B cell (primary cell): ENCODE measurements at places on chromosomes 7 and 10. TPM values are rescaled to one million over a fixed set of nuclear protein-coding genes. Genes with fewer than 3 reads are reported as not detected.

GRCh38 chr10:125562737-125563136 lies 120.2 kb downstream of the TEX36 start:
- no peak overlapping the region for H3K27ac ChIP-seq
- no peak for DNase-seq
- H3K36me3 ChIP-seq, result no peaks in the 10 kb centered on the region
- H3K4me1 ChIP-seq, result no peaks in the 10 kb centered on the region

Gene HDAC9
- 64.8 and 67.7 TPM in 2 replicates for total RNA-seq

GRCh38 chr7:54802841-54803240 lies 43.8 kb upstream of the SEC61G start:
- H3K27me3 ChIP-seq, result no peaks in the 10 kb centered on the region
- no peaks in the 10 kb centered on the region for H3K36me3 ChIP-seq
- DNase-seq, result no peak
- H3K27ac ChIP-seq, result no peak overlapping the region
- no peak overlapping the region for H3K4me3 ChIP-seq

Gene CELF2
- 112 and 114 TPM in 2 replicates for total RNA-seq

Gene CTAGE4
- total RNA-seq, result not detected in 2 replicates

GRCh38 chr10:74968667-74969061 lies 142.3 kb downstream of the KAT6B start:
- H3K36me3 ChIP-seq, result no peaks in the 10 kb centered on the region
- no peaks in the 10 kb centered on the region for H3K27me3 ChIP-seq
- H3K4me3 ChIP-seq, result no peak overlapping the region

DNA sequence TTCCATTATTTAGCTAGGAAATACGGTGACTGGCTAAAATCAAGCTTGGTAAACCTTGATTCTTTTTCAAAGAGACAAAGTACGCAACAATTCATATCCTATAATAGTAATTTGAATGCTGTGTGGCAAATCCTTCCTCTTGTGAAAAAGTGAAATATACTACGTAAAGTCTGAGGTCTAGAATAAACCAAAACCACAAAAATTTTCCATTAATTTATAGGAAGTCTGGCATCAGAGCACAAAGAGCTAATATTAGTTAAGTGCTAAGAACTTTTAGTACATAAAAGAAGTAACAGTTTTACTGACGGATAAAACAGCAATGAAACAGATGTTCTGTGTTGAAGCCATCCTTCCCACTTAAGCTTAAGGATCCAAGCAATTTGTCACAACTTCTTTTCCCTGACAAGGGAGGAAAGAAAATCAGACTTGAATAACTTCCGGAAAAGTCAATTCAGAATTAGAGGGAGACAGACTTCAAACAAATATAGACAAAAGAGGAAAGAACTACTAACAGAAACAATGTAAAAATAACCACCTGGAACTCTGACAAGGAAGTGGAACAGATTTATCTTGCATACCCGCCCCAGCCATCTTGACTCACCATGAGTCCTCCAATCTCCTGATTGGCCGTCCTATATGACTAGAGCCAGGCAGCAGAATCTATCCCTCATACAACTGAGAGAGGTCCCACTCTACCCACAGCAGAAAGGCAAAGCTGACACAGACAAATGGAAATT lies 34.6 kb downstream of the RHEB start:
- peaks cover 13% of the 10 kb centered on the region for H3K4me1 ChIP-seq
- no peak overlapping the region for H3K4me3 ChIP-seq
- no peak overlapping the region for H3K27ac ChIP-seq
- H3K27me3 ChIP-seq, result no peaks in the 10 kb centered on the region

- H3K4me1 ChIP-seq, result peaks cover 24% of the 10 kb centered on the region
- no peaks in the 10 kb centered on the region for H3K27me3 ChIP-seq
- no peak overlapping the region for H3K4me3 ChIP-seq
- peak; percentile 71 for DNase-seq
- H3K36me3 ChIP-seq, result no peaks in the 10 kb centered on the region
Measured at GRCh38 chr10:110803830-110804338, 67.8 kb upstream of the PDCD4 start.

Gene MRLN
- not detected in 2 replicates for total RNA-seq

GRCh38 chr10:18268005-18268404 lies 127.8 kb downstream of the CACNB2 start:
- no peak overlapping the region for H3K4me3 ChIP-seq
- no peak overlapping the region for H3K27ac ChIP-seq
- H3K4me1 ChIP-seq, result no peaks in the 10 kb centered on the region
- H3K27me3 ChIP-seq, result no peaks in the 10 kb centered on the region
- DNase-seq, result no peak
- no peaks in the 10 kb centered on the region for H3K36me3 ChIP-seq

DNA sequence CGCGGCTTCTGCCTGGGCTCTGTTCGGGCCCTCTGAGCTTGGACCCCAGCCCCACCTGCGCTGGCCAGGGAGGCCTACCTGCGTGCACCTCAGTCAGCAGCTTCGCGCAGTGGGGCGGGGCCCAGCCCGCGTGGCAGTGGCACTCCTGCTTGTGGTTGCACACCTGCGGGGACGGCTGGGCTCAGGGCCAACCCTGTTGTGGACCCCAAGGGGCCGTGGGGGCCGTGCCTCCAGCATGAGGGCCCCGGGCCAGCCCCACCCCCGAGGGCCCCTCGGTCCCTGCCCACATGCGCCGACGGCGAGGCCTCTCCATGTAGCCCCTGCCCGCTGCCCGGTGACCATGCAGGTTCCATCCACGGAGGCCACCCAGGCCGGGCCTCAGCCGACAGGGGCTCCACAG lies 7.3 kb downstream of the ADAM8 start:
- H3K4me3 ChIP-seq, result no peak overlapping the region
- DNase-seq, result no peak
- H3K27ac ChIP-seq, result no peak overlapping the region
- no peaks in the 10 kb centered on the region for H3K27me3 ChIP-seq

GRCh38 chr10:85642082-85642420 lies 724.5 kb downstream of the GRID1 start:
- H3K4me1 ChIP-seq, result no peaks in the 10 kb centered on the region
- no peak overlapping the region for H3K27ac ChIP-seq
- no peaks in the 10 kb centered on the region for H3K36me3 ChIP-seq
- DNase-seq, result no peak
- no peak overlapping the region for H3K4me3 ChIP-seq

- H3K36me3 ChIP-seq, result no peaks in the 10 kb centered on the region
- H3K4me3 ChIP-seq, result no peak overlapping the region
- DNase-seq, result no peak
- no peaks in the 10 kb centered on the region for H3K27me3 ChIP-seq
Measured at GRCh38 chr7:18534481-18534880, 38.9 kb downstream of the HDAC9 start.

Gene HOXA6
- total RNA-seq, result 0.49 TPM in 1 of 2 replicates, not detected in the other

DNA sequence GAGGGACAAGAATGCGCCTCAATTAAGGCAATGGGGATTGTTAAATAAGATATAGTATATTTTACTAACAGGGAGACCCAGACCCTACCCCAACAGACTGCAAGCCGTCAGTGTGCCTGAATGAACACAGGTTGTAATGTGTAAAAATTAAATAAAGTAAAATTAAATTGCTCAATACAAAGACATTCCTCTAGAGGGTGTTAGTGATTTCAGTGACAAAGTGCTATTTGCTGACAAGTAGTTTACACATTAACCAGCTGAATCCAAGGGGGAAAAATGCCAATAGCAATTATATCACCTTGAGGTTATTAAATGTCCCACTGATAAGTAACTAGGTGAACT lies 110.5 kb downstream of the EBF3 start:
- H3K27ac ChIP-seq, result no peak overlapping the region
- no peaks in the 10 kb centered on the region for H3K36me3 ChIP-seq
- H3K27me3 ChIP-seq, result no peaks in the 10 kb centered on the region
- H3K4me1 ChIP-seq, result no peaks in the 10 kb centered on the region
- no peak overlapping the region for H3K4me3 ChIP-seq
- DNase-seq, result no peak

Gene UNCX
- not detected in 2 replicates for total RNA-seq

Gene CALHM1
- 0.34 and 0.41 TPM in 2 replicates for total RNA-seq

DNA sequence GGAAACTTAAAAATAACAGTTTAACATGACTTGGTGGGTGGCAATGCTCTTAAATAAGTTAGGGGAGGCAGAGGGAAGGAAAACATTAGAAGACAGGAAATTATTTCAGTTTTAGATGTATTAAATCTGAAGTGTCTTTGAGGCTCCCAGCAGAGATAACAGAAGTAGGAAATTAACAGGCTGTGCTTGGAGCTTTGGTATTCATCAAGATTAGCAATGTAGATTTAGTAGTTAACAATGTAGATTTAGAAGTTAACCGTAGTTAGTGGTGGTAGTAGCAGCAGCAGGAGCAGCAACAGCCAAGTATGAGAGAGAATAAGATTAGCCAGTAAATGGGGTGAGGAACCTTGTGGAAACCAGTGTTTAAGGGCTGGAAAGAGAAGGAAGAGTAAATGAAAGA lies 48.7 kb upstream of the UBN2 start:
- H3K36me3 ChIP-seq, result no peaks in the 10 kb centered on the region
- no peak overlapping the region for H3K4me3 ChIP-seq
- H3K27me3 ChIP-seq, result no peaks in the 10 kb centered on the region
- no peak for DNase-seq
- no peak overlapping the region for H3K27ac ChIP-seq

DNA sequence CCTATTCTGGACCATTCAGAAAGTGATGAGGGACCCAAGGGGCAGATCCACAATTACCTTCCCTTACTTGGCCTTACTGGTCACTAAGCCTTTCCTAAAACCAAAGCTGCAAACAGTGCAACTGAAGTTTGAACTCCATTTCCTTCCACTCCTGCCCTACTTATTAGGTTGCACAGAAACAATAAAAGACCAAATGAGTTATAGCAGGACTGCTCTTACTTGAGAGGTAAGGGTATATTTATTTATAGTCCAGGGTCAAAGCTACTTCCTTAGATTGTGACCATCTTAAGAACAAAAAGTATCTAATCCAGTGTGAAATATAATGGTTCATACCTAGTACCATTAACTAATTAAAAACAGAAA lies 27.0 kb downstream of the CDK6 start:
- no peak overlapping the region for H3K27ac ChIP-seq
- no peak overlapping the region for H3K4me3 ChIP-seq
- H3K4me1 ChIP-seq, result peaks cover 16% of the 10 kb centered on the region
- no peaks in the 10 kb centered on the region for H3K36me3 ChIP-seq
- no peaks in the 10 kb centered on the region for H3K27me3 ChIP-seq
- DNase-seq, result no peak

Gene SPDYE1
- 0.10 TPM in 1 of 2 replicates, not detected in the other for total RNA-seq

DNA sequence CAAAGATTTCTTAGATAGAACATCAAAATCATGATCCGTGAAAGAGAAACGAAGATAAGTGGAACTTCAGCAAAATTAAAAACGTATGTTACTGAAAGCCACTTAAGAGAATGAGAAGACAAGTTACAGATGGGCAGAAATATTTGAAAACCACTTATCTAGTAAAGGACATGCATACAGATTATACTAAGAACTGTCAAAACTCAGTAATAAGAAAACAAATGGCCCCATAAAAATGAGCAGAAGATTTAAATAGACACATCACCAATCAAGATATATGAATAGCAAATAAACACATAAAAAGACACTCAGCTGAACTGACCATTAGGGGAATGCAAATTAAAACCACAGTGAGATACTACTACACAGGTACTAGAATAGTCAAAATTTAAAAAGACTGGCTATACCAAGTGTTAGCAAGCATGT lies 343.7 kb downstream of the PTEN start:
- no peaks in the 10 kb centered on the region for H3K36me3 ChIP-seq
- H3K4me3 ChIP-seq, result no peak overlapping the region
- H3K4me1 ChIP-seq, result no peaks in the 10 kb centered on the region
- no peaks in the 10 kb centered on the region for H3K27me3 ChIP-seq
- no peak for DNase-seq
- no peak overlapping the region for H3K27ac ChIP-seq

Gene PPP1R17
- 0.20 TPM in 1 of 2 replicates, not detected in the other for total RNA-seq

Gene SFRP4
- total RNA-seq, result not detected in 2 replicates

Gene PLPP4
- total RNA-seq, result not detected in 2 replicates

DNA sequence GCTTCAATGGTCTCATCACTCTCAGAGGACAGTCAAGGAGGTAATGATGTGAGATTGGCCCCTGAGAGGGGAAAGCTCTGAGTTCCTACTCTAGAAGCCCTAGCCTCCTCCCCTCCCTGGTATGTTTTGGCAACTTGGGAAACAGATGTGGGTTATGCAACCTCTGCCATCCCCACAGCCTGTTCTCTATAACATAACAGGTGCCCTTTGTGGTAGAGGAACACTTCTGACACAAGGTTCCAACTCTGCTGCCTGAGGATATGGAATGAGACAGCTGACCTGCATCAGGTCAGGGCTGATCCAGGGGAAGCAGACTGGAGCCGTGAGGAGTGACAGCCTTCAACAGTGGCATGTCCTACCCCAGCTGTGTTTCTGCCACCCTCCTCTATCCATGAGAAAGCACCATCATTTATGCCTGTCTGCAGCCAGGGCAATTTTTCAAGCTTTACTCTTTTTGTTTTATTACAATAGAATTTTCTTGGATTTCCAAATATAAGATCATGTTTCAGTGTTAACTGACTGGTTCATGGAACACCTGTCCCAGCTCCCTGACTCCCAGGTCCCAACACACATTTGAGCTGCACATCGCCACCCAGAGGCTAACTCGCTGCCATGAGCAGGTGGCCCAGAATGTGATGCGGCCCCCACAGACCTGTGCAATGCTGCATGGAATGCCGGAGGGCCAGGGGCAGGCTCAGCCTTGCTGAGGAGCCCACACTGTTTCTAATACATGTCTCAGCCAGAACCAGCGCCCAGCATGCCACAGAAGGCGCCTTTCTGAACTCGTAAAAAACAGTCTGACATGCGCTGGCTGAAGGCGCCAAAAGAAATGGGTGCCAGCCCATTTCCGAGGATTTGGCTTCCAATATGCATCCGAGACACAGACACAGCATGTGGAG lies 124.8 kb upstream of the CHST15 start:
- H3K27ac ChIP-seq, result no peak overlapping the region
- peaks cover 29% of the 10 kb centered on the region for H3K4me1 ChIP-seq
- H3K27me3 ChIP-seq, result no peaks in the 10 kb centered on the region
- H3K36me3 ChIP-seq, result no peaks in the 10 kb centered on the region
- H3K4me3 ChIP-seq, result no peak overlapping the region

DNA sequence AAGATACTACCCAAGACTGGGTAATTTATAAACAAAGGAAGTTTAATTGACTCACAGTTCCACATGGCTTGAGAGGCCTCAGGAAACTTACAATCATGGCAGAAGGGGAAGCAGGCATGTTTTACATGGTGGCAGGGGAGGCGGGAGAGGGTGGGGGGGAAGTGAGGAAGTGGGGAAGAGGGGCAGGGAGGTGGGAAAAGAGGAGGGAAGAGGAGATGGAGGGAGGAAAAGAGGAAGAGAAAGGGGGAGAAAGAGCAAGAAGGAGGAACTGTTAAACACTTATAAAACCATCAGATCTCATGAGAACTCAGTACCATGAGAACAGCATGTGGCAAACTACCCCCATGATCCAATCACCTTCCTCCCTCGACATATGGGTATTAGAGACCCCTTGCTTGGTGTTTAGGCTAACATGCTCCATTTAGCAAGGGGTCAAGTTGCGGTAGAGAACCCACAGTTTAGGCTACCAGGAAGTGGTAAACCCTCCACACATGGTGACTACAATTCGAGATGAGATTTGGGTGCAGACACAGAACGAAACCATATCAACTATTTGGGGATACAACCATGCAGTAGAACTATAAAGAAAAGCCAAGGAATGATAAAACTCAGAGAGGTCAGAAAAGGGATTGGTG lies 3.5 kb upstream of the LMBR1 start:
- peaks cover 20% of the 10 kb centered on the region for H3K4me1 ChIP-seq
- H3K27me3 ChIP-seq, result no peaks in the 10 kb centered on the region
- H3K36me3 ChIP-seq, result no peaks in the 10 kb centered on the region

Gene COPG2
- 13.4 and 14.7 TPM in 2 replicates for total RNA-seq

GRCh38 chr10:49117376-49118070 lies 2.2 kb upstream of the VSTM4 start:
- H3K27ac ChIP-seq, result no peak overlapping the region
- H3K4me3 ChIP-seq, result no peak overlapping the region
- H3K4me1 ChIP-seq, result peaks cover 5% of the 10 kb centered on the region
- H3K27me3 ChIP-seq, result no peaks in the 10 kb centered on the region
- no peaks in the 10 kb centered on the region for H3K36me3 ChIP-seq
